ENCODE measurements at places on chromosomes 5 and 9. TPM values are rescaled to one million over a fixed set of nuclear protein-coding genes. Genes with fewer than 3 reads are reported as not detected.

PTGDS gene
- 0.60 TPM for total RNA-seq

ALAD gene
- 22.4 TPM for total RNA-seq

PCA3 gene
- total RNA-seq, result under 0.01 TPM

SH2D3C gene
- 77.8 TPM for total RNA-seq

FAM114A2 gene
- 45.5 TPM for total RNA-seq

GRIA1 gene
- not detected for total RNA-seq

PLAC8L1 gene
- not detected for total RNA-seq

GLRX gene
- total RNA-seq, result 26.0 TPM

RASEF gene
- total RNA-seq, result 0.17 TPM

ACER2 gene
- total RNA-seq, result 10.7 TPM

PPP3R2 gene
- total RNA-seq, result not detected

EGFL7 gene
- total RNA-seq, result 768 TPM
